Activated T-cell treated with anti-CD3 and anti-CD28 coated beads, Interleukin-2, amount 50 U/mL, for 72 hours (primary cell): ENCODE measurements at places on chromosomes 2 and 18. TPM values are rescaled to one million over a fixed set of nuclear protein-coding genes. Genes with fewer than 3 reads are reported as not detected.
A peak's percentile ranks its signal among the peaks of the same experiment; 100 is the strongest.

GRCh38 chr2:104758199-104758620 lies 95.7 kb upstream of the POU3F3 start:
- H3K27ac ChIP-seq, result no peak overlapping the region
- no peak for DNase-seq
- no peaks in the 10 kb centered on the region for H3K36me3 ChIP-seq
- no peaks in the 10 kb centered on the region for H3K4me1 ChIP-seq
- H3K4me3 ChIP-seq, result no peak overlapping the region

- H3K4me3 ChIP-seq, result peak overlapping the region; percentile 86
- no peaks in the 10 kb centered on the region for H3K4me1 ChIP-seq
- no peak overlapping the region for H3K27ac ChIP-seq
- peaks cover 81% of the 10 kb centered on the region for H3K27me3 ChIP-seq
- H3K36me3 ChIP-seq, result no peaks in the 10 kb centered on the region
These were observed 160.3 kb upstream of the SIX2 start for GRCh38 chr2:45169339-45170190.

- no peaks in the 10 kb centered on the region for H3K27me3 ChIP-seq
- no peak for DNase-seq
- peak overlapping the region; percentile 23 for H3K27ac ChIP-seq
These were observed 112.3 kb downstream of the RNF144A start for GRCh38 chr2:7029291-7030059.

GRCh38 chr2:63580651-63581297 lies 7.5 kb downstream of the WDPCP start:
- no peaks in the 10 kb centered on the region for H3K27me3 ChIP-seq
- no peak for DNase-seq
- H3K36me3 ChIP-seq, result no peaks in the 10 kb centered on the region
- no peak overlapping the region for H3K27ac ChIP-seq
- H3K4me3 ChIP-seq, result no peak overlapping the region

GRCh38 chr2:112081262-112081661 lies 26.2 kb downstream of the TMEM87B start:
- peaks cover 5% of the 10 kb centered on the region for H3K4me1 ChIP-seq
- no peaks in the 10 kb centered on the region for H3K27me3 ChIP-seq
- peak overlapping the region; percentile 43 for H3K27ac ChIP-seq
- peaks cover 17% of the 10 kb centered on the region for H3K36me3 ChIP-seq
- DNase-seq, result no peak

GRCh38 chr2:61426267-61426897 lies 44.5 kb downstream of the USP34 start:
- H3K27ac ChIP-seq, result peak overlapping the region; percentile 68
- H3K4me3 ChIP-seq, result peak overlapping the region; percentile 36
- peak; percentile 80 for DNase-seq
- no peaks in the 10 kb centered on the region for H3K36me3 ChIP-seq

- H3K27me3 ChIP-seq, result peaks cover 7% of the 10 kb centered on the region
- DNase-seq, result peak; percentile 52
- no peak overlapping the region for H3K27ac ChIP-seq
- no peaks in the 10 kb centered on the region for H3K36me3 ChIP-seq
- peaks cover 5% of the 10 kb centered on the region for H3K4me1 ChIP-seq
These were observed 8.6 kb upstream of the PLEKHM3 start for GRCh38 chr2:208033701-208034502.

Gene TBR1
- total RNA-seq, result 0.05 TPM

Gene SLC9A2
- 0.19 TPM for total RNA-seq

- peaks cover 4% of the 10 kb centered on the region for H3K36me3 ChIP-seq
- H3K4me1 ChIP-seq, result peaks cover 24% of the 10 kb centered on the region
- H3K27ac ChIP-seq, result no peak overlapping the region
- H3K4me3 ChIP-seq, result no peak overlapping the region
These were observed 28.4 kb downstream of the TMEM177 start for GRCh38 chr2:119707117-119708087.

- no peak for DNase-seq
- no peaks in the 10 kb centered on the region for H3K4me1 ChIP-seq
- H3K4me3 ChIP-seq, result no peak overlapping the region
- H3K27me3 ChIP-seq, result no peaks in the 10 kb centered on the region
These were observed 167.5 kb downstream of the ETAA1 start for GRCh38 chr2:67564626-67565025.

GRCh38 chr2:9527995-9528787 lies 27.4 kb downstream of the ADAM17 start:
- peaks cover 4% of the 10 kb centered on the region for H3K36me3 ChIP-seq
- H3K27ac ChIP-seq, result no peak overlapping the region
- no peak for DNase-seq
- no peaks in the 10 kb centered on the region for H3K4me1 ChIP-seq
- no peaks in the 10 kb centered on the region for H3K27me3 ChIP-seq
- no peak overlapping the region for H3K4me3 ChIP-seq

DNA sequence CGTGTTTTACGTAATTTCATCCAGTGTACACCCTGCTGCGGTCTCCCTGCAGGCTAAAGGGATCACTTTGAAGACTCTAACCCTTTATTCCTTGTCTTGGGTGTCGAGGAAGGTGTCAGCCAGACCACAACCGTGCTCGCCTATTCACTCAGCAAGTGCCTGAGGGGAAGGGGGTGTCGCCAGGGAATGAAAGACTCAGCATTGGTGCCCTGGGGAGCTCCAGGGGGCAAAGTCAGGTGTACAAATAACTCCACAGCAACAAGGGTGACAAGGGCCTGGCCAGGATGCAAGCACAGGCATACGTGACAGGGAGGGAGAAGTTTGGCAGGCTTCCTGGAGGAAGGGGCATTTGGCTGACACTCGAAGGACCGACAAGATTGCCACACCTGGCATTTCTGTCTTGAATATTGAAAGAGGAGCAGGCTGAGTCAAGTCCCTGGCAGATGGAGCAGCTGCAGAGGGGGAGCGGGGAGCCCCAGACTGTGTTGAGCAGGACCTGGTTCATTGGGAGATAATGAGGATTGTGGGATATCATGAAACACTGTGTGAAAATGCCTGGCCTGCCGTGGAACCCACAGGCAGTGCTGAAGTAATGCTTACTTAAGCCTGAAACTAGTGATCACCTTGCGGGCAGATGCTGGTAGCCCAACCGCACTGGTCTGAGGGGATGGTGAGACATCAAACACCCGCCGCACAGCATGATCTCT lies 93.9 kb downstream of the RHOB start:
- no peaks in the 10 kb centered on the region for H3K4me1 ChIP-seq
- no peak overlapping the region for H3K4me3 ChIP-seq
- H3K27me3 ChIP-seq, result no peaks in the 10 kb centered on the region
- H3K36me3 ChIP-seq, result no peaks in the 10 kb centered on the region

Gene TUBB8B
- not detected for total RNA-seq

Gene SERPINB3
- total RNA-seq, result not detected

DNA sequence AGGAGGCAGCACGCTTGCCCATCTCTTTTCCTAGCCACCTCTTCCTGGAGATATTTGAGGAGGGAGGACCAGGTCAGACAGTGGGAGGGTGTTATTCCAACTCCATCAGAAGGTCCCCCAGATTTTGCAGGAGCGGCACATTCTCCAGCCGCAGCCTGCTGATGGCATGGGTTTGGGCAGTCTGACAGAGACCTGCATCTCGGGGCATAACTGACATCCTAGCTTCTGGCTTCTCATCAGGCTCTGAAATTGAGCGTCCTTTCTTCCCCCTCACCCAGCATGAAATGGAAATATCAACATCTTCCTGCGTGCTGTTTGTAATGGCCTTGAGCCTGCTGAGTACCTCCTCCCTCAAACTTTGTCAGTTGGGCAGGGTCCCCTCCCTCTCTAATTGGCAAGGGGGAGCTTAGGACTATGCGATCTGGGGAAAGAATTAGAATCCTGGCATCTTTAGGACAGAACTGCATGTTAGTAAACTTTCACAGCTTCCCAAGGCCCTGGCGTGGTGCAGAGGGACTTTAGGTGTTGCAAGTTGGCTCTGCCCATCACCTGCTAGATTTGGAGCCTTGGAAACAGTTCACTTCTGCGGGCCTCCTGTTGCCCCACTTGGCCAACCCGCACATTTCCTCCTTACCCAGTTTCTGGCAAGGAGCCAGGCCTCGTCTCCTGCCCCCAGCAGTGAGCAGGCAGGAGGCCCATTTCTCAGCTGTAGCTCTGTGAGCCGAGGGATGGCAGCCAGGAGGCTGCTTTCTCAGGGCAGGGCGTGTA lies 2.2 kb downstream of the ITM2C start:
- H3K4me1 ChIP-seq, result peaks cover 41% of the 10 kb centered on the region
- peak overlapping the region; percentile 53 for H3K4me3 ChIP-seq
- H3K36me3 ChIP-seq, result peaks cover 3% of the 10 kb centered on the region
